ENCODE measurements at places on chromosomes 13 and 19.

GRCh38 chr19:48102870-48103751, 7.5 kb downstream of the PLA2G4C start:
- DNase-seq, result peak; percentile 59

DNA sequence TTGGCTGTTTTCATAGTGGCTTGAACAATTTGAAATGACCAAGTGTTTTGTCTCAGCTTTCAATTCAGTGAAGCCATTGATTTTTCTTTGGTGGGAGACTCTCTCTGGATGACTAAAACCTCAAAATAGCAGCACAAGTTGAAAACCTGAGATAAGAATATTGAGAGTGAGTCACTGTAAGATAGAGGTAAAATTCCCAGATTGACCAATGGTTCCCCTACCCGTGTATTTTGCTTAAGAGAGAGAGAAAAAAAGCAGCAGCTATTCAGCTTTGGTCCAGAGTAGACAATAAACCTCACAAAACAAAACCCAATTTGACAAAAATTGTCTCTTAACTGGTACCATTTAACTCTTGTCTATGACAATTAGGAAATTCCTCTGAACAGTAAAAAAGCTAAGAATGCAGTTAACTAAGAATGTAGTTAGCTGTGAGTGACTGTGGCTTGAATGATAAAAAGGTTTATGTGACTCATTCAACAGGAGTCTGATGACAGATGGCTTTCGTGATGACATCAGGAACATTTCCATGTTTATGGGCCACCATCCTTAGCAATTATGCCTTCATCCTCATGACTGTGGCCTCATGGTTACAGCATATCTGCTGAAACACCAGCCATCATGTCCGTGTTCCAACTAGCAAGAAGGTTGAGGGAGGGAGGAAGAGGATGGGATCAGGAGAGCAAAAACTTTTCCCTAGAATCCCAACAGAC, 356.9 kb downstream of the NDFIP2 start:
- peak; percentile 88 for DNase-seq

DNA sequence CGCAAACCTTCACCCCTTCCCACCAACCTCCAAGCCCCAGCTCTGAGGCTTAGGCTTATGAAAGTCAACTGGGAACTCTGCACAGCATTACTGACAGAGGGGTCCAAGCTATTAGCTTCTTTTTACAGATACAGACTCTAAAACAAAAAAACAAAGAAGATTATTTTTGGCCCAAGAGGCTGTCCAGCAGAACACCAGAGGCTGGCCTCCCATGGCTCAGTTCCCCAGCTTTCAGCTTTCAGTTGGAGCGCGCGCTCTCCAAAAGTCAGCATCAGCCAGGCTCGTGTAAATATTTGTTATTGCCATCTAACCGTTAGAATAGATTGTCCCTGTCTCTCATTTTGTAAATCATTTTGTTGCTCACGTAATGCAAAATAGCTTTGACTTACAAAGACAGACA, 58.4 kb downstream of the ZIC5 start:
- no peak for DNase-seq

DNA sequence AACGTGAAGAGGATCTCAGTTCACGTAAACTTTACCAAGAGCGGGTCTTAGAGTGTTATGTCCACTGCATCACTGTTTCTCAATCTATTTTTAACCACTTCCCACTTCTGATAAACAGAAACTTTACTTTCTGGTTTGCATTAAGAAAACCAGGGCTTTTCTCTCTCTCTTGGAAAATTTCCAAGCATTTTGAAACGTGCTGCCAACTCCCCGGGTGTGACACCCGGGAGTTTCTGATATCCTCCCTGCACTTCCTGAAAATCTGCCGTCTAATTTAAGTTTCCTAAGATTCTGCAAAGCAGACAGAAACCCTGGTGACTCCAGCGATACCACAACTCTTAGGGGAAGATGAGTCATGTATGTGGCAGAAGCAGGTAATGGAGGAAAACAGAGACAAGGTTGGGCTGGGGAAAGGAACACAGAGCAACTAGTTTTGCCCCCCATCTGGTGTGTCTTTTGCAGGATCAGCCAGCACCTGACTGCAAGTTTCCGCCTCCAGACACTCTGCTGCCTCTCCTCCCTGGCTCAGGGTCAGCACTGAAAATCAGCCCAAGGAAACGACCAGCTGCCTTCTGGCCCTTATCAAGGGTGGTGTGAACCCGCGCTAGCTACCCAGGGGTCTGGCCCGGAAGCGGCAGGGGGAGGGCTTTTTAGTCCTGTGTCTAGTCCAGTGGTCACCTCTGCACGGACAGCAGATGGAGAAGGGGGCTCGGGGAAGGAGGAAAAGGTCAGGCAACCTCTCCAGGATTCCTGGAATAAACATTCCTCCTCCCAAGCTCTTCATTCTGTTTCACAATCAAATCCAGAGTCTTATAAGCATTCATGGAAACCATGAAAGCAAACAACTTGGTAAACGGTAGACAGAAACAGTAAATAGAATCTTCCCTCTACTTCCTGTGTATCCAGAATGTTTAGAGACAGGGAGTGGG, 11.3 kb upstream of the FFAR2 start:
- DNase-seq, result peak; percentile 17

GRCh38 chr19:37988758-37989635, 82.0 kb downstream of the SIPA1L3 start:
- DNase-seq, result peak; percentile 81

DNA sequence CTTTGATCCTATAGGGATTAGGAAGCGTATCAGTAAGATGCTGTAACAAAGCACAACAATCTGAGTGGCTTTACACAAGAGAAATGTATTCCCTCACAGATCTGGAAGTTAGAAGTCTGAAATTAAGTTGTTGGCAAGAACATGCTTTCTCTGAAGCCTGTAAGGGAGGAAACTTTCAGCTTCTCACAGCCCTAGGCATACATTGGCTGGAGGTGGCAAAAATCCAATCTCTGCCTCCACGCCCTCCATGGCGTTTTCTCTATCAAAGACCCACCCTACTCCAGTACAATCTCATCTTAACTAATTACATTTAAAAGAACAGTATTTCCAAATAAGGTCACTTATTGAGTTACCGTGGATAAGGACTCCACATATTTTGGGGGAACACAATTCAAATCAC, 211.9 kb downstream of the TDRD3 start:
- no peak for DNase-seq

DNA sequence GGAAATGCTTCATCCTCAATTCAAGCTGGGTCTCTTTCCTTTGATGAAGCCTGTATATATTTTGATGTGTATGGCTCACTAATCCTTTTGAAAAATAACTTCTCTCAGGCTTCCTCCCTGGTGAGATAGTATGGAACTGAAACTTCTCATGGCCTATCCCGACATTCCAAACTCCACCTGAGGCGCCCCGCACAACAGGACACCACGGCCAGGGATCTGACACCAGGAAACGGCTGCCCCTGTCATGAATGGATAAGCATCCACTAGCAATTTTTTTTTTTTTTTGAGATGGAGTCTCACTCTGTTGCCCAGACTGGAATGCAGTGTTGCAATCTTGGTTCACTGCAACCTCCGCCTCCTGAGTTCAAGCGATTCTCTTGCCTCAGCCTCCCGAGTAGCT, 16.4 kb downstream of the SLC7A1 start:
- no peak for DNase-seq

DNA sequence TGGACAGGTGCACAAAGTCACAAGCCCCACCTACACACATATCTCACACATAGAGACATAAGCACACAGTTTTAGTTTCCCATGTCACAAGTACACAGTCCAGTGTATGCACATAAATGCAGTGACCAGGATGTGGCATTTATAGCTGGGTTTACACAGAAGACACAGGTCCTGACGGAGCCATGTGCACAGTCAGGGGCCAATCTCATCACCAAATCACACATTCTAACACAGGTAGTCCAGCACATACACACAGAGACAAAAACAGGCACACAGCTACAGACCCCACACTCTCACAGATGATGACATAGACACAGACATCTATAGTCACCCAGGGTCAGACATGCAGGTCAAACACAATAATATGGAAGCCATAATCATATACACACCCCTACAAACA, 2.1 kb downstream of the NUMBL start:
- no peak for DNase-seq

DNA sequence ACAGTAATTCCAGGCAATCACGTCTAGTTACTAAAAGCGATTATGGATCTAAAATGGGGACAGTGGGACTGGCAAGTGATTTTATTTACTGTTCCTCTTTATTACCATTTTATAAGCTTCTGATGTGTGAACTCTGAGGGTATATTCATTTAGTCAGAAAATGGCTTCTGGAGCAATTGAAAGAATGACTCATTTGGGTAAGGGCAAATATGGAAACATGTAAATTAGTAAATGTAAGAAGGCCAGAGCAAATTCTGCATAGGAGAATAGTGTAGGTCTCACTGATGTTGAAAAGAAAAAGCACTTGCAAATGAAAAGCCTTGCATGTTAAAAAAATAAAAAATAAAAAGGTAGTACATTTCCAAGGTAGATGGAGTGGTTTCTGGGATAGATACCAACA, 262.2 kb downstream of the KLF5 start:
- DNase-seq, result no peak

GRCh38 chr13:61252213-61252612, 163.4 kb downstream of the PCDH20 start:
- DNase-seq, result no peak

- no peak for DNase-seq
Observed at GRCh38 chr13:112754281-112755025, 64.6 kb downstream of the ATP11A start.

GRCh38 chr13:101521371-101521770, 68.9 kb downstream of the ITGBL1 start:
- DNase-seq, result no peak

GRCh38 chr19:33872445-33873320, 76.0 kb downstream of the KCTD15 start:
- peak; percentile 54 for DNase-seq

DNA sequence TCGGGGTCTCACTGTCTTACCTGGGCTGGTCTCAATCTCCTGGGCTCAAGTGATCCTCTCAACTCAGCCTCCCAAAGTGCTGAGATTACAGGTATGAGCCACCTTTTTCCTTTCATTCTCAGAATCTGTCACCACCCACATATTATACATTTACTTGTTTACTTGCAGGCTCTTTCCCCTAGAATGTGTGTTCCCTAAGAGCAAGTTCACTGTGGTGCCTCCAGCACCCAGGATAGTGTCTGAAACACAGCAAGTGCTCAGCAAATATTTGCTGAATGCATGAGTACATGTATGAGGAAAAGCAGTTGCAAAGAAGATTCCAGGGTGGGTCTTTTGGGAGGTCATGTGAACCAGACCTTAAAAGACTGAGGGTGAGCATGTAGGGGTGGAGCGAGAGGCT, 96.8 kb downstream of the RGCC start:
- DNase-seq, result no peak

DNA sequence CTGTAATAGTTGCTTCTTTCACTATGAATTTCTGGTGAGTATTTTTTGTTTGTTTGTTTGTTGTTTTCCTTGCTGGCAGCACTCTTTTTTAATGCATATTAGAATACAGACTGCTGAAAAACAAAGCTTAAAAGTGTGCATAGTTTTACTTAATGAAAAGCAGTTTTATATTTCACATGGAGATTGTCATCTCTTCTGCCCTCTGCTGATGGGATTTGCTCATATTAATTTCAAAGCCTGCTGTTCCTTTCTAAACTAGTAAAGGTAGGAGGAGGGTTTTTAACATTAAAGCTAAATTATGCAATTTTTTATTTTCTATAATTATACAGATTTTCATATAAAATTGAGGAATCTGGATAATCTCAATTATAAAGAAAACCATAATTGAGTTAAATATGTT, 692.6 kb upstream of the SLITRK1 start:
- DNase-seq, result peak; percentile 44

- peak; percentile 13 for DNase-seq
Observed at GRCh38 chr13:90430127-90430526, 917.4 kb upstream of the MIR17HG start.

DNA sequence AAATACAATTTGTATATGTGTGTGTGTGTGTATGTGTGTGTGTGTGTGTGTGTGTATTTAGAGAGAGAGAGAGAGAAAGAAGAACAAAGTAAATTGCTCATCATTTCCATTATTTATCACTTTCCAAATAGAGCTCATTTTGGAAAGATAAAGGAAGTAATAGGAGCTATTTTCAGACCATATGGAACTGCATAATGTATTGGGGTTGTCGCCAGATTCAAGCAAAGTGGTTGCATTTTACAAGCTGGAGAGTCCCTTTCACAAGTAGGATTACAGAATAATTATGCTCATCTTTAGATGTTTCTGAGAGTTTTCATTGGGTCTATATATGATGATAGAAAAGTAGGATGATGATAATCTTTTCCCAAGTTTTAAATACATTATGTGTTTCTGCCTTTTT, 842.7 kb upstream of the SLC10A2 start:
- no peak for DNase-seq

DNA sequence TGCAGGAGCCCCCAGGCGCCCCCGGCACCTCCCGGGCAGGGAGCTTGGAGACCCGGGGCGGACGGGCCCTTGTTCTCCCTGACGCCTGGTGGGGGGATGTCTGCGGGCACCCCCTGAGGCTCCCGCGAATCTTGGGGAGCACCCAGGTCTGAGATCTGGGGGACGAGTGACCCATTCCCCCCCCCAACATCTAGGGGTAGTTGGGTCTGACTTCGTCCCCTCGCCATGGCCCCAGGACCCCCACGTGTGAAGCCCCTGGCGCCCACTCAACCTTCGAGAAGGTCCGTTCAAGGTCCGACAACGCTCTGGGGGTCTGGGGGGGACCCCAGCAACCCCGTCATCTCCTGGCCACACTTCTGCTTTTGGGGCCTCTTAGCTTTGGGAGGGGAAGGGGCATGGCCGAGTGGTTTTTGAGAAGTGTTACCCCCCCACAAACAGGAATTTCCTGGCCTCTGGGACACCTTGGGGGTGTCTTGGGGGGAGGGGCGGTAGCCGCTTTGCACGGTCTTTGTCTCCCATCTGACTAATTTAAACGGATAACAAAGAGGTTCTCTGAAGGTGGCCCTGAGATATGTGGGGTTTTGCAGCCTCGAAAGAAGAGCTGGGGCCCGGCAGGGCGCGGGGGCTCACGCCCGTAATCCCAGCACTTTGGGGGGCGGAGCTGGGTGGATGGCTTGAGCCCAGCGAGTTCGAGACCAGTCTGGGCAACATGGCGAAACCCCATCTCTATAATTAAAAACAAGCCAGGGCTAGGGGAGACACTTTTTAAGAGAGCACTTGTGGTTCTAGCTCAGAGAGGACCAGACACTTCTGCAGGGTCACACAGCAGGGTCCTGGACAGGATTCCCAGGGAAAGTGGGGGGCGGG, 608 bp downstream of the CNN2 start:
- DNase-seq, result peak; percentile 47

- DNase-seq, result peak; percentile 63
Observed at GRCh38 chr19:47284324-47284899, 9.7 kb downstream of the INAFM1 start.

- DNase-seq, result no peak
Observed at GRCh38 chr19:3207461-3208242, 16.8 kb upstream of the CELF5 start.

GRCh38 chr19:16041299-16041990, 34.9 kb upstream of the TPM4 start:
- DNase-seq, result peak; percentile 73
